Naive B cell (primary cell): ENCODE measurements at places on chromosomes 16 and 17.

- DNase-seq = no peak
These were observed 389.7 kb downstream of the SOX9 start for GRCh38 chr17:72510351-72511016.

GRCh38 chr16:707062-707538 lies 1.5 kb upstream of the FBXL16 start:
- no peak for DNase-seq

- no peak for DNase-seq
These were observed 33.4 kb downstream of the ITGB3 start for GRCh38 chr17:47287068-47287467.

GRCh38 chr17:76816590-76817135 lies 51.5 kb upstream of the MGAT5B start:
- peak; percentile 11 for DNase-seq

DNA sequence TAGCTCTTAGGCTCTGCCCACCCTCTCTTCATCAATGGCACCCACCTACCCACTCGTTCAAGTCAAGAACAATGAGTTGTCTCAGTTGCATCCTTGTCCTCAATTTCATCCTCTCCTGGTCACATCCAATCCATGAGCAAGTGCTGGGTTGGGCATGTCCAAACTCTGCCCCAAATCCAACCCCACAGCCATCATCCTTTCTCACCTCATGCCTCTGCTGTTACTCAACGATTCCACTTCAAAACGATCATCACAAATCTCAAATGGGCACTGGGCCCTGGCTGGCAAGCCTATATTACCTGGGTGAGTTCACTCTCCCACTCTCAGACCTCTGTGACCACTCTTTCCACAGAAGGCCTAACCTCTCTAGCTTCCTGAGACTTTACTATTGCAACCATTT lies 12.0 kb upstream of the TEX2 start:
- no peak for DNase-seq

DNA sequence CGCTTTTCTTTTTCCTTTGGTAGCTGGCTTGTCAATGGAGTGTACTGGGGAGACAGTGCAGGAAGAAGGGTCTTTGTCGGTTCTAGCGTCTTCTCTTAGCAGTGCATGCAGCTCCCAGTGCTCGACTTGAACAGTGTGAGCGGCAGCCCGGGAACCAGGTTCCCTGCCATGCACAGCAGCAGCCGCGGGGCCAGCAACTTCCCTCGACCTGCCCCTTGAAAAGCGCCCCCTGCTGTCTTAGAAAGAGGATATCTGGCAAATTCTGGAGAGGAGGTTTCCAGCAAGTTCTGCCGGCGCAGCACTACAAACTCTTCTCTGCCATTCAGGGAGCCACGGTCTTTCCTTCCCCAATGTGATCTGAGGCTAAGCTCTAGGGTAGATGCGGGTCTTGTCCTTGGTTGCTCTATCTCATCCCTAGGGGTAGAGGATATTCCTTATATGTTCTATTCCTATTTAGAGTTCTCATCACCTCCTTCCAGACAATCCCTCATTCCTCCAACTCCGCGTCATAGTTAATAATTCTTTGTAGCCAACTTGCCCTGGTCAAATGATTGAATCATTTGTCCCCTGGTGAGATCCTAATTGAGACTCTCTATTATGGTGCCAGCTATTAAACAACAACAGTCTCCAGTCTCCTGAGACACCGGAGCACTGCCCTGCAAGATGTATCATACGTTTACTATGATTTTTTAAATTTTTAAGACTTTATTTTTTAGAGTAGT lies 451.3 kb downstream of the PMP22 start:
- DNase-seq = peak; percentile 9

- no peak for DNase-seq
These were observed 19.9 kb upstream of the SLC16A5 start for GRCh38 chr17:75067856-75068255.

GRCh38 chr17:7848131-7848579 lies 6.7 kb upstream of the TMEM88 start:
- no peak for DNase-seq

DNA sequence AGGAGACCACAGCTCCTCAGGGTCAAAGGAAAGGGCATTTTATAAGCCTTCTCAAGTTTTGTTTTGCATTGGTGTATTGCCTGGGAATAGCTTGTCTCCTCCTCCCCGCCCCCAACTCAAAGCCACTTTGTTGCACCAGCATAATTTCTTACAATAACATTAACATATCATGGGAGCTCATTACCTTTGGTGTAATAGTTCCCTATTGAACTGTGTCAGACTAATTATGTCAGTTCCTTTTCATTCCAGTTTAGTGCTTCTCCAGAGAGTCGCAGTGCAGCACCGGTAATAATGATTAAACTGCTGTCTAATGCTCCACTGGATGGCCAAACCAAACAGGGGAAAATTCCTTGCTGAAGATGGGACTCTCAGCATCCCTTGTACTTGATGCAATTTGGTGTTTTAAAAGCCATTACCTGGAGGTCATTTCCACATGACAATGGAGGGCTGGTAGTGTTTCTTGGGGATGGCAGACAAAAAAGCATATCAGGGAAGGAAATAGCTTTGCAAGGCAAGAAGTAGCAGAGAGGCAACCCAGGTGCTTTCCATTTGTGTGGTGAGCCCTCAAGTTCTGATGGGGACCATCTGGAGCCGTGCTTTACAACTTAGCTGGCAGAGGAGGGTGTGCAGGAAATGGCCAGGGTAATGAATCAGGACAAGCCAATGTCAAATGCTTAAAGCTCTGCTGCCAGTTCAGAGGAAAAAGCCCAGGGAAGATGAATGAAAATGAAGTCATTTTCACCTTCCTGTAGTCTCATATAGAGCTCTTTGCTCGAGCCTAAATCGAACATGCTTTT lies 91.5 kb upstream of the NLRP1 start:
- no peak for DNase-seq

DNA sequence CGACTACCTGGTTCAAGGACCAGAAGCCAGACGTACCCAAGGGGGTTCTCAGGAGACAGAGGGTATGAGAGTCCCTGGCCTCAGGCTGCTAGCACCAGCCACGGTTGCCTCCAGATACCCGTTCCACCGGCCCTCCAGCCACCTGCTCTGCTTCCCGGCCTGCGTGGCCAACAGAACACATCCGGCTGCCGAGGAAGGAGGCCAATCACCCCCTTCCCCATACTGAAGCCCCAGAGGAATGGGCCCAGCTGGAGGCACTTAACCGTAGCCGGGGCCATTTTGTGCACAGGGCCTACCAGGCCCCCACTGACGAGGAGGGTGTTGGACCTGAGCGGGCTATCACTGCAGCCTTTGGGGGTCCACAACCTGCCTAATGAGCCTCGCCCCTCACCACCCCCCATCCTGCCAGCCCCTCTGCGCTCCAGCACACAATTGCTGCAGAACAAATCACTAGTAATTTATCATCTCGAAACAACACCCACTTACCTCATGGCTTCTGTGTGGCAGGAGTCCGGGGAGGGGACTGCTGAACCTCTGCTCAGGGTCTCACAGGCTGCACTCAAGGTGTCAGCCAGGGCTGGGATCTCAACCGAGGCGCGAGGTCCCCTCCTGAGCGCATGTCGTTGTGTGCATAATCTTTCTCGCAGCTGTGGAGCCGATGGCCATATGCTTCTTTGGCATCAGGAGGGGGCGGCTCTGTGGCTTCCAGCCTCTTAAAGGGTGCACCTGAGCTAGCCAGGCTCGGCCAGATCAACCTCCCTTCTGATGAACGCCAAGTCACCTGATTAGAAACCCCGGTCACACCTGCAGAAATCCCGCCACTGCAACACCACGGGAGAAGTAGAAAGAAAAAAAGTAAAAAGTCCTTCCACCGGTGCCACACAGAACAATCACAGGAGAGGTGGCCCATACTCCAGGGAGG lies 10.1 kb upstream of the KREMEN2 start:
- DNase-seq = no peak

DNA sequence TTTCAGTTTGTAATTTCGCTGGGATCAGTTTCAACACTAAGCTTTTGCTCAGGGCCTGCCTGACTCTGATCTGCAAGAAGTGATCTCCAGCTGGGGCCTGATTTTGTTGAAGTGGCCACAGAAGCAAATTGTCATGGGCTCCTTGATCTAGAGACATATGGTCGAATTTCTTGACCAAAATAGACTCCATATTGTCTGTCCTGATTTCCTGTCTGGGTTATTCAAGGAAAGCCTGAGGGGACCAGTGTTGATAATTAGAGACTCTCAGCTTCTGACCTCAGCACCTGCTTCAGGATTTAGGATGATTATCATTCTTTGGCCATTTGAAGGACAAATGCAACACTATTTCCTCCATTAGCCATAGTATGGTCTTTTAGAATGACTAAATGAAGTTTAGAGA lies 48.9 kb upstream of the MSI2 start:
- no peak for DNase-seq

DNA sequence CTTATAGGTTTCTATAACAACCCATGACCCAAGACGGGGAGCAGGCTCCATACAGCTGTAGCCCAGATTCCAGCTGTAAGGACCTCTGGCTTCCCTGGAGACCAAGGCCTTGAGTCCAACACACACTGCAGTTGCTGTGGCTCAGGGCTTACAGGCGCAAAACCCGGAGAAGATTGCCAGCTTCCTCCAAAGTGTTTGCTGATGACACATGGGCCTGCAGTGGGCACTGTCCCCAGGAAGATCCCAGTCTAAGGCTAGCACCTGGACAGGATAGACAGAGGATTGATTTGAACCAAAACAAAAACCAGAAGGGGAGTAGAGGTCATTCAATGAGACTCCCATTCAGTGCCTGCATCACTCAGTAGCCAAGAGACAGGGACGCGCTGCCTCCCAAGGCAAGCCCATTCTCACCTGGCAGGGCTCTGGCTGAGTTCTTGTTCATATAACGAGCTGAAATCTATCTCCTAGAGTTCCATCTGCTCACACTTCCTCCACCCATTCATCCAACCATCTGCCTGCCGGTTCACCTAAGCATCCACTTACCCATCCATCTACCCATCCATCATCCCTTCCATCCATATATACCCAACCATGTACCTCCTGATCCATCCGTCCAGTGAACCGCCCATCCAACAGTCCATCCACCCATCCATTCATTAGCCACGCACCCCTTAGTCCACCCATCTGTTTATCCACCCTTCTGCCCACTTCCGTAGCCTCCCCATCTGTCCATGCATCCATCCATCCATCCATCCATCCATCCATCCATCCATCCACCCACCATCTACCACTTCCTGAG lies 10.2 kb downstream of the RAB11FIP4 start:
- DNase-seq = no peak
